Stimulated activated CD4-positive, alpha-beta T cell treated with anti-CD3 and anti-CD28 coated beads, Interleukin-12 subunit alpha, Interleukin-12 subunit beta, amount 100 ng/mL, for 4 hours (primary cell): ENCODE measurements at places on chromosomes 3 and 15.

DNA sequence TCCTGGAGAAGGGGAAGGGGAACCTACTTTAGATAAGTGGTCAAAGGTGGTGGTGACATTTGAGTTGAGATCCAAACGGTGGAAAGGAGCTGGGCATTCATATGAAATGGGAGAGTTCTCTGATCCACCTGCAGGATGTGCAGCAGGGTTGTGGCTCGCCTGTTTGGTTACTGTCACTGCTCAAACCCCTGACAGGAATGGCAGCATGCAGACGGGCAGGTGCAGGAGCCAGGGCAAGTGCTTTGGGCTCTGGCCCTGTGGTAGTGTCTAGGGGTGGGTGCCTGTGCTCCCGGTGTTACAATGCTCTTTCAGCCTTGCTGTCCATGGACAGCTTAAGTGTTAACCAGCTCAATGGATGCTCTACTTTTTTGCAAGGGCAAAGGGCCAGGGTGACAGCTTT is 18.5 kb downstream of the PAQR9 start:
- DNase-seq = no peak

- no peak for DNase-seq
Observed at GRCh38 chr15:27587810-27588209, 511.3 kb downstream of the OCA2 start.

GRCh38 chr3:42752441-42752840 is 20.6 kb downstream of the CCDC13 start:
- no peak for DNase-seq

DNA sequence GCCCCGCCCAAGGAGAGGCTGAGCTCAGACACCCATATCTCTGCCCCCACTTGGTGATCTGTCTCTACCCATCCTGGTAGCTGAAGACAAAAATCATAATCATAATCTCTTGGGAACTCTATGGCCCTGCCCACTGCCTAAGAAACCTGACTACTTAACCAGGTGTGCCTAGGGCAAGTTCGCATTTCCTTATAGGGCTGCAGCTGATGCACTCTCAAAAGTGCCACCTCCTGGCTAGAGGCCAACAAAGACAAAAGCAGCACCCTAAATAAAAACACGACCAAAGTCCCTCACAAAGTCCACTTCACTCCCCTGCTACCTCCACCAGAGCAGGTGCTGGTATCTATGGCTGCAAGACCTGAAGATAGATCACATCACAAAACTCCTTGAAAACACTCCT is 250.4 kb upstream of the SLITRK3 start:
- DNase-seq = no peak

DNA sequence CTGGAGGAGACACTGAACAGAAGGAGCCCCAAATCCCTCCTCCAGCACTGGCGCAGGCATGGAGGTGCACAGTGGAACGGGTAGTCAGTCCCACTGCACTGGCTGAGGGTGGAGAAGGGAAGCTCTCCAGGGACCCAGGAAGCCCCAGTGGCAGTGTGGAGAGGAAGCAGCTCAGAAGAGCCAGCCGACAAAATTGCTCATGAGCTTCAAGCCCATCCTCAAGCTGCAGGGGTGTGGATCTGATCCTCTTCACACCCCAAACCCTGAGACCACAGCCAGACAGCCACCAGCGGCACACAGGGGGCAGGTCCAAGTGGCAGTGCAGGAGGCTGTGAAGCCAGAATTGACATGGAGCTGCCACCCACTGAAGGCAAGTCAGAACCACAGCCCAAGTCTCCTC is 32.1 kb downstream of the CYFIP1 start:
- DNase-seq = no peak

GRCh38 chr3:47685037-47685436 is 96.7 kb downstream of the SMARCC1 start:
- DNase-seq = no peak

DNA sequence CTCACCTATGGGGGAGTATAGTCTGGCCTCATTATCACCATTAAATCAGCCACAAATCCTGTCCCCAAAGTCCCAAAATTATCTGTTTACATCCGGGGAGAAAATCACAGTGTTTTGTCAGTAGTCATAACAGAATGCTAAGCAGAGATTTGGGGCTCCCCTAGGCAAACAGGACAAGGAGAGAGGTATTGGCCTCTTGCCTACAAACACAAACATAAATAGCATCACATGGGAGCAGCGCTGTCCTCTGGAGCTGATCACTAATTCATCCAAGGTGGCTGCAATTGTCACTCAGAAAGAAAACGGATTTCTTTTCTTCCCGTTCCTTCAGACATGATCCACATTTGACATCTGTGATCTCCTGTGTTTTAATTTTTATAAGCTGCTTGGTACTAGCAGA is 1028.1 kb downstream of the NTRK3 start:
- DNase-seq = no peak

- DNase-seq = no peak
Observed at GRCh38 chr3:196292286-196292923, 4.9 kb upstream of the PCYT1A start.

GRCh38 chr15:45637552-45638033 is 2.8 kb downstream of the SQOR start:
- DNase-seq = peak; percentile 32

DNA sequence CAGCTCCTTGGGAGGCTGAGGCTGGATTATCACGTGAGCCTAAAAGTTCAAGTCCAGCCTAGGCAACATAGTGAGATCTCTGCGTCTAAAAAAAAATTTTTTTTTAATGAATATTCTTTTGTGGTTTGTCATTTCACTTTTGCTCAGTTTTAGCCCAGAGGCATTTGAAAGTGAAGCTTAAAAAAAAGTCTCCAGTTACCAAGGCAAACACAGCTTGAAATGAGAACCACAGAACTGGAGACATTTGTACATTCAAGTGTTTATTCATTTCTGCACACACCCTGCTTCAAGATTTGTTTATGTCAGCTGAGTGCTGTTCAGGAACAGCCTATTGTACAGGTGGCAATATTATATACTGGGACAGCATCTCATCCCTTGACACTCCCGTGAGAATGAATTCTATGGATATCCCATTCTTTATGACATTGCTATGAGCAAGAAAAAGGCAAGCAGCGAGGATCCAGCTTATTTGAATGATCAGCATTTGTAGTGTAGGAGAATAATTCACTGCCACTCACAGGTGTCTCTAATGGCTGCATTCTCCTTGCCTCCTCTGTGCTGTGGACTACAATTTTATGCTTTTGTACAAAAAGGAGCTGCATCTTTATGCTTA is 444.8 kb upstream of the GRM7 start:
- DNase-seq = no peak

DNA sequence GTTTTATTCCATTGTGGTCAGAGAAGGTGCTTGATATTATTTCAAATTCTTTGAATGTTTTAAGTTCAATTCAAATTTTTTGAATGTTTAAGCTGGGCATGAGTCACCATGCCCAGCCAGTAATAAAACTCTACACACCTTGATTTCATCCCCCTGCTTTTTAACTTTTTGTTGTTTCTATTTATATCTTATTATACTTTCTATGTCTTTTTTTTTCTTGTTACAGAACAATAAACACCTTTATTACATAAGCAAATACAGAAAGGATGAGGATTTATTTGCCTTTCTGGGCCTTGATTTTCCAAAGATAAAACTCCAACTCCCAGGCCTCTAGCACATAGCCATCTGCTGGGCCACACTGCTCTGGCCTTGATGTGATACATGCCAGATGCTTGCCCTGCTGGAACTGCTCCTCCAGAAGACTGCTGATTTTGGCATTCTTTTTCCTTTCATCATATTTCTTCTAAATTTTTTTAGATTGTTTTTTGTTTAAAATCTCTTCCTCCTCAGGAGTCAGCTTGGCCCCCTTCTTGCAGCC is 14.0 kb downstream of the DNAH12 start:
- no peak for DNase-seq

DNA sequence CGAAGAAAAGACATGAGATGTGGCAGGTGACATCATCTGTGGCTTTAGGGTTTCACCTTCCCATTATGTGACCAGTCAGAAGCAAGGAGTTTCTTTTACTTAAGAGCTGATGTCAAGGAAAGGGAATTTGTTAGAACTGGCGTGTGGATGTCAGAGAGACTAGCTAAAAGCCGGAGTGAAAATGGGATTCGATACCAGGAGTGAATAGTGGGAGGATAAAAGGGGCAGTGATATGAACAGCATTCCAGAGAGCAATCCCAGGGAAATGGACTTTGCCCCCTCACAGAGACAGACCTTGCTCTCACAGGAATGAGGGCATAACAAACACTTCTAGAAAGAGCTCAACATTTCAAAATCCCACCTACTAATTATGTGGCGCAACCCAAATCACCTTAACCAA is 5.9 kb upstream of the FMN1 start:
- no peak for DNase-seq

DNA sequence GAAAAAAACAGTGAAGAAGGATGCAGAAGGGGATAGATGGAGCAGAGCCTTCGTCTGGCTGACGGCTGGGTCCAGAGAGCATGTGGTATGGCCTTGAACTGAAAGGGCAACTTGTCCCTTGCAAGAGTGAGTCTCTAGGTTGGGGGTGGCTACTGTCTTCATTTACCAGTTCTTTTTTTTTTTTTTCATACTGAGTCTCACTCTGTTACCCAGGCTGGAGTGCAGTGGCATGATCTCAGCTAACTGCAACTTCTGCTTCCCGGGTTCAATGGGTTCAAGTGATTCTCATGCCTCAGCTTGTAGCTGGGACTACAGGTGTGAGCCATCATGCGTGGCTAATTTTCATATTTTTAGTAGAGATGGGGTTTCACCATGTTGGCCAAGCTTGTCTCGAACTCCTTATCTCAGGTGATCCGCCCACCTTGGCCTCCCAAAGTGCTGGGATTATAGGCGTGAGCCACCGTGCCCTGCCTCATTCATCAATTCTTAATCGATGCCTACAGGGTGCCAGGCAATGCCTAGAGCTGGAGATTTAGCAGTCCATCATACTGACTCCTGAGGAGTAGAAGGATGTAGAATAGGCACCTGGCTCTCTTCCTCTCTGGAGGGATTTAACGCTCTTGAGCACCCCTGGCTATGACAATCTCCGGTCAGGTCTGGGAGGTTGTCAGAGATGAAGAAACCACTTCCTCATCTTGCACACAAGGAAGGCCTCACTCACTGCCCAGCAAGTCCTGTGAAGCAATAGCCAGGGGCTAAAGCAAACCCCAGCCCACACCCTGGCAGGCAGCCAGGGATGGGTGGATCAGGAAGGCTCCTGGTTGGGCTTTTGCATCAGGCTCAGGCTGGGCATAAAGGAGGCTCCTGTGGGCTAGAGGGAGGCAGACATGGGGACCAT is at the start of gene CAMP:
TSS of gene CAMP (plus strand) at position 880 of the 898 bp plus-strand sequence. CDS start at position 897, 17 bp downstream.
- DNase-seq = no peak

GRCh38 chr3:190197346-190197763 is 76.7 kb upstream of the P3H2 start:
- DNase-seq = no peak

- no peak for DNase-seq
Observed at GRCh38 chr3:152296971-152297370, 28.2 kb downstream of the MBNL1 start.

- DNase-seq = no peak
Observed at GRCh38 chr3:172581757-172582166, 58.5 kb upstream of the TNFSF10 start.

- DNase-seq = peak; percentile 5
Observed at GRCh38 chr3:65963787-65964677, 74.7 kb downstream of the MAGI1 start.

GRCh38 chr15:34942363-34942762 is 27.2 kb downstream of the AQR start:
- DNase-seq = no peak

- no peak for DNase-seq
Observed at GRCh38 chr3:71651625-71652024, 68.1 kb upstream of the FOXP1 start.

- DNase-seq = no peak
Observed at GRCh38 chr3:149603126-149604074, 54.4 kb downstream of the WWTR1 start.

DNA sequence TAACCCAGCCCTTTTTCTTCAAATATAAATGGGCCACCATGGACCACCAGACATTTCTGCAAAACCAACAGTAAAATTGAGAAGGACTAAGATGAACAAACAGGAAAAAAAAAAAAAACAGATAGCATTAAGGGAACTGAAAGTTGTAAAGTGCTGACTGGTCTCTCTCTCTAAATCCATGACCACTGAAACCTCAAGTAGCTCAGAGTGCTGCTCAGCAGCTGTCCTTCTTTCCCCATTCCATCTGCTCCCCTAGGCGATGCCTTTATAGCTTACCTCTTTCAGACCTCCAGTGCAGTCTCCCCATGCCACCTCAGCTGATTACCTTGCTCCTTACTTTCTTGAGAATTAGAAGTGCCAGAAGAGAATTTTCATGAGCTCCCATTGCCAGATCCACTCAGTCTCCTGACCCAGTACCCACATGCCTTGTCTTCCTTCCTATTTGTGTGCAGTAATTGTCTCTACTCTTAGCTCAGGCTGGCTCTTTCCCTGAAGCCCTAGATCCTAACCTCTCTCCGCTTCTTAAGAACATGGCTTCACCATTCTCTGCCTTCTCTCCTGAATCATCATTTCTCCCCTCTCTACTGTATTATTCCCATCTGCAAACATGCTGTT is 23.9 kb upstream of the XIRP1 start:
- DNase-seq = no peak

DNA sequence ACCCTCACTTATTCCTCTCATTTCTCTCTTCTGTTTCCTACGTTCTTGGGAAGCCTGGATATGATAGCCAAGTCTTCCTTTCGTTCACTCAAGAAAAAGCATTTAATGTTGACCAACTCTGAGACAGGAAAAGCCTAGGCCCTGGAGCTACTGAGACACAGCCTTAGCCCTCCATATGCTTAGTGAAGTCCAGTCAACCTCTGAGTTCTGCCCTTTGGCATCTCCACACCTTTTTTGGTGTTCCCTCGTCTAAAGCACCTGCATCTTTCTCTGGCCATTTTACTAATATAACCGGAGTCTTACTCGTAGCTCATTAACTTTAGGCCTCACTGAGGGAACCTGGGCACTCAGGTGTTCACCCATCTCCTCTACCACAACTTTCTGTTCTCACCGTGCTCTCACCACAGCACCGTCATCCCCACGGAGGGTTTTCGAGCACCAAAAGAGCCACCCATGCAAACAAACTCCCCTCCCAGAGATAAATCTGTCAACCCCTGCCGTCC is 632 bp downstream of the MTHFS start:
- DNase-seq = no peak

GRCh38 chr3:31917303-31918005 is 63.6 kb downstream of the OSBPL10 start:
- DNase-seq = no peak

DNA sequence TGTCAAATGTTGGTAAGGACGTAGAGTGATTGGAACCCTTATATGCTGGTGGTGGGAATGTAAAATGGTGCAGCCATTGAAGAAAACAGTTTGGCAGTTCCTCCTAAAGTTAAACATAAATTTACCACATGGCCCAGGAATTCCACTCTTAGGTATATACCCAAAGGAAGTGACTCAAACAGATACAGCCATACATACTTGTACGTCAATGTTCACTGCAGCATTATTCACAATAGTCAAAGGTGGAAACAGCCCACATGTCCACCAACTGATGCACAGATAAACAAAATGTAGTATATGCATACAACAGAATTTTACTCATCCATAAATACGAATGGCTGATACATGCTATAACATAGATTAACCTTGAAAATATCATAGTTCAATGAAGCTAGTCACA is 13.2 kb downstream of the CLASP2 start:
- DNase-seq = no peak

- DNase-seq = no peak
Observed at GRCh38 chr3:150306906-150307305, 101.2 kb upstream of the TSC22D2 start.

- DNase-seq = no peak
Observed at GRCh38 chr3:177263615-177264368, 66.5 kb upstream of the TBL1XR1 start.
